ENCODE measurements at places on chromosomes 4 and X.

- DNase-seq: no peak
Measured at GRCh38 chr4:4311193-4311592, 21.1 kb downstream of the ZBTB49 start.

DNA sequence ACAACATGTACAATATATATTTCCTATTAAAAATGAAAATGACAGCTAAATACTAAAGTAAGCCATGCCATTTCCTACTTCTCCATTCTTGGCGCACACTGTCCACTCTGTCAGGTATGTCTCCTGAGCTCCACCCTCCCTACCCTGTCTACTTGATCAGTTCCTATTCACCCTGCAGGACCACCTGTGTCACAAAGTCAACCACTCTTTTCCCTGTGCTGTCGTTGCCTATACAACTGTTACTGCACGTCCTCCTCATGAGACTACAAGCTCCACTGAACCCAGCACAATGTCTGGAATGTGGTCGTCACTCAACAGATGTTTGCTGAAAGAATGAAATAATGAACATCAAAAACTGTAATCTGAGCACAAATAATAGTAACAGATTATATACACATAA, 54.9 kb downstream of the SLC9A7 start:
- DNase-seq: no peak

DNA sequence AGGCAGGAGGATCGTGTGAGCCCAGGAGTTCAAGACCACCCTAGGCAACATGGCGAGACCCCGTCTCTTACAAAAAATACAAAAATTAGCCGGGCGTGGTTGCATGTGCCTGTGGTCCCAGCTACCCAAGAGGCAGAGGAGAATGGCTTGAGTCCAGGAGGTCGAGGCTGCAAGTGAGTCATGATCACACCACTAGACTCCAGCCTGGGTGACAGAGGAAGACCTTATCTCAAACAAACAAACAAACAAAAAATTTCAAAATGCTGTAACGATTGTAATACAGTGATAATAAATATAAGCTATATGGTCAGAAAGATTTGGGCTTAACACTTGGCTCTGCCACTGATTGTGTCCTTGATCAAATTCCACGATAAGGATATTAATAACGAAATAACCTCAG, 24.2 kb downstream of the SLC25A4 start:
- no peak for DNase-seq

DNA sequence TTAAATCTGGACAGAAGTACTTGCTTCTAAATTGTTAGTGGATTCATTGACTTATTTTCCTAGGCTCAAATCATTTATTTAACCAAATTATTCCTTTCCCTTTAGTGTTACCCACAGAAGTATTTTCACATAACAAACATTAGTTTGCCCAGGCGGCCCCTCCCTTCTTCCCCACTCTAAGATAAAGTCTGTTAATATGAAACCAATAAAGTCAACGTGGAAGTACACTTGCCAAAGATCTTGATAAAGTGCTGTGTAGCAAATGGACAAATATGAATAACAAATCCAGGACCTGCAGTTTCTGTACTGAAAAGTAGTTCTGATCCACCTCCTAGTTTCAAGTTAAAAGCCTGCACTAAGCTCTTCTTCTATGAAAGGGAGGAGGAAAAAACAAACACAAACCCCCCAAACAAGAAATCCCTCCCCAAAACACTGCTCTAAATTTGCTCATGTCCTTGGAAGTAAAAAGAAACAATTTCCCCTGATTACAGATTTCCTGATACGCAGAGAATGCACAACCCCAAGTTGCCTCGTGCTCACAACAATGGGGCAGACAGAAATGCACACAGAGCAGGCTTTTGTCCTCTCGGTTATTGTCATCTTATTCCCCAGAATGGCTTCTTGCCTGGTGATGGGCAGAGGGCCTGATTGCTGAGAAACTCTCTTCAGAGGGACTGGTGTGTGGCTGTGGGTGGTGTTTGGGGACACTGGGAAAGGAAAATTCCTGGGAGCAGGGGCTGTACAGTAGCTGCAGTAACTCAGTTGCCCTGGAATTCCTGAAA, 23.2 kb downstream of the TMSB4X start:
- peak; percentile 17 for DNase-seq

Data from NCI-H146 (cell line).